ENCODE measurements at places on chromosomes 7 and 10.

- no peak for DNase-seq
Measured at GRCh38 chr7:144470078-144470477, 66.6 kb upstream of the NOBOX start.

DNA sequence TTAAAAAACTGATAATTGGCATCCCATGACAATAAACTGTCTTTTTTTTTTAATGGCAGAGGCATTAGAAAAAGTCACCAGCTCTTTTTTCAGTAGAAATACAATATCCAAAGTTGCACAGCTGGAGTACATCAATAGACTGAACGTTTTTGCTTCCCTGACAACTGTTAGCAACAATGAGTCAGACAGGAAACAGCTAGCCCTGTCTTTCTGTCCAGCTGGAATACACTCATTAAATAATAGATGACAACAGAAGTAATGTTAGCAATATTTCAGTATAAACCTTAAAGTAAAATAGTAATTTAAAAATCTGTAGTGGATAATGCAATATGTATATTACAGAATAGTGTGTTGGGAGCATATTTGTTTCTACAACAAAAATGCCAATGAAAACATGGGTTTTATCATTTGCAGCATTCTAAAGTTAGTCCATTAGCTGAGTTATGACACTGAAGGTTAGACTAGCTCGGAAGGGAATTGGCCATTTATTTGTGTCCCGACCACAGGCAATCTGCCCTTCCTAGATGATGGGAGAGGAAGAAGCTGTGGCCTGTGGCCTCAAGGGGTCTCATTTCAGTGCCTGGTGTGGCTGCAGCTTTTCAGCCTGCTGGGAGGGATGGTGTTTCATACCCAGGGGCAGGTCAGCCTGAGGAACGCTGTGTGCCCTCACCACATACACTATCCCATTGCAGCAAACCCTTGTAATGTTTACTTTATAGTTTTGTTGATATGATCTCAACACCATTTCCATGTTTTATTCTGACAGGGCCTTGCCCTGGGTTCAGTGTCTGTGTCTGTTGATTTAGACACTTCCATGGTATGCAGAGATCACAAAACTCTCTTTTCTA, 173.3 kb downstream of the SLC16A9 start:
- DNase-seq = no peak

DNA sequence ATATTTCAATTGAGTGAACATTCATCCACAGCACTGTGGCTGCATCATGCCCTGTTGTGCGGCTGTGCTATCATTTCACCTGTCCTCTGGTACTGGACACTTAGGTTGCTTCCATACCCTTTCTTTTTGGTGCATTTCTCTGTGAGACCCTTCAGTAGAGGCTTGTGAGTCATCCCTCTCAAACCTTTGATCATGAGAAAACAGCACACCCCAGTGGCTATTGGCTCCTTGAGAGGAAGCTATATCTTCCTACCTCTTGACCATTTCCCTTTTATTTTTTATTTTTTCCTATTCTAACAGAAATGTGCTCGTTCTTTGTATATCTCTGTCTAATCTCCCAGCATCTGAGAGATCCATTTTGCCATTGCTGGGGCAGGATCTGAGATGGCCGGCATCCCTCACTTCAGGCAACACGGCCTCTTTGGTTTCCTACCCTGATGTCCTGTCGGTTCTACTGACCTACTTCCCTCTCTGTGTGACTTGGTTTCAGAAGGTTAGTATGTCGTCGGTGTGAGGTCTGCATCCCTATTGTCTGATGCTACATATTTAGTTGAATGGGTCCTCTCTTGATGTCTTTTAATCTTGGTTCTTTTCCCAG, 23.8 kb upstream of the PIK3AP1 start:
- DNase-seq = no peak

DNA sequence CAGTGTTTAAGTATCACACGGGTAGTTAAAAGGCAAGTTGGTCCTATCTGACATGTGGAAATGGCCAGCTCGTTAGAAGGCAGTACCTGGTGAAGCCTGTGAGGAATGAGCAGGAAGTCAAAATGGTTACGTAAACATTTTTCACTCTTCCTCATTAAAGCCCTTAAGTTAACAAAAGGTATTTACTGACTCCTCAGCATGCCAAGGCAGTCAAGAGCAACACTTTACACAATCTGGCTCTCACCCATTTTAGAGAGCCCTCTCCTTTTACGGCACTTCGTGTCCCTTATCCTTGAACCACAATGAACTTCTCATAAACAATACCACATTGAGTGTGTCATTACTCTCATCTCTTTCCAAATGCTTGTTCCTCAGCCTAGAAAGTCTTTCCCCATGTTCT, 11.0 kb upstream of the RSBN1L start:
- no peak for DNase-seq

DNA sequence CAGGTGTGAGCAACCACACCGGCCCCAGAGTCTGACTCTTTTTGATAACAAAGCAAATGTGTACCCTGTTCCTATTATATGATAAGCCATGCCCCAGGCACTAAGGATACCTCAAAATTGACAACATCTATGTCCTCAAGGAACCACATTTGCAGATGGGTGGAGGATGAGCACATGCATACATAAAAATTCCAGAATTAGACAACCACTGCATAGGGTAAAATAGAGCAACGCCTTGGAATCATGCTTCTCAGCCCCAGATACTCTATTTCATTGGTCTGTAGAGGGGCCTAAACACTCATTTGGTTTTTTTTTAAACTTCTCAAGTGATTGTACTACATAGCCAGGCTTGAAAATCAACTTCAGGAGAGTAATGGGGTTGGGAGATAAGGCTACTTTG, 78.7 kb downstream of the SLC25A13 start:
- DNase-seq = no peak

Data from effector CD4-positive, alpha-beta T cell (primary cell).